ENCODE measurements at places on chromosomes 11 and 22.

DNA sequence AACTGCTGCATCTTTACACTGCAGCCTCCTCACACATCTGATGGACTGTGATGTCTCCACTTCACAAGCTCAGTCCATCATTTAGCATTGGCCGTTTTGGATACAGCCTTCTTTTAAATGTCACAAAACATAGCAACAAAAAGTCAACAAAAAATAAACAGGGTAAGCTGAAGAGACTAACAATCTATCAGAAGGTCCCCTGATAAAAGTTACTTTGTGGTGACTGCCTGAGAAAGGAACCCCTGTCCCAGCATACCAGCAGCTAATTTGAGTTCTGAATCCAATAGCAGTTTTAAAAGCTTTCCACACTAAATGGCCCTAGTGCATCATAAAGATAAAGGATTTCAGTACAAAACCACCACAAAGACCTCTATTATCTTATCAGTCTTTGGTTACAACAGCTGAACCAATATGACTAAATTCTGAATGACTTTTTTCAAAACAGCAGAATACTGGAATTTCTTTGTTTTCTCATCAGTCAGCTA, 162.4 kb downstream of the SOX6 start:
- DNase-seq: peak; percentile 18

DNA sequence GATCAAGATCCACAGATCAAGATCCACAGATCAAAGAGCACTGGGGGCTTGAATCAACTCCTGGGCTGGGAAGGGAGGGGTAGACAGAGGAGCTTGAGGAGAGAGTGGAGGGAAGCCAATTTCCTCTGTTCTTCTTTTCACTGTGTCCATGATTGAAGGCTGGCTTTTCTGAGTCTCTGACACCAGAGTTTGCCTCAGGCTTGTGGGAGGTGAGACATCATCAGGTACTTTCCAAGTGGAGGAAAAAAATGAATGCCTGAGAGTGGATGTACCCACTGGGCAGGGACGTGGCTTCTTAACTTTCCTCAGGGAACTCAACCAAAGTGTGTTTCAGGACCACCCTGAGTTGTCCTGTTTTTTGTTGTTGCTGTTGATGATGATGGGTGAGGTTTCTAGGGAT, 11.0 kb upstream of the HEPHL1 start:
- no peak for DNase-seq

DNA sequence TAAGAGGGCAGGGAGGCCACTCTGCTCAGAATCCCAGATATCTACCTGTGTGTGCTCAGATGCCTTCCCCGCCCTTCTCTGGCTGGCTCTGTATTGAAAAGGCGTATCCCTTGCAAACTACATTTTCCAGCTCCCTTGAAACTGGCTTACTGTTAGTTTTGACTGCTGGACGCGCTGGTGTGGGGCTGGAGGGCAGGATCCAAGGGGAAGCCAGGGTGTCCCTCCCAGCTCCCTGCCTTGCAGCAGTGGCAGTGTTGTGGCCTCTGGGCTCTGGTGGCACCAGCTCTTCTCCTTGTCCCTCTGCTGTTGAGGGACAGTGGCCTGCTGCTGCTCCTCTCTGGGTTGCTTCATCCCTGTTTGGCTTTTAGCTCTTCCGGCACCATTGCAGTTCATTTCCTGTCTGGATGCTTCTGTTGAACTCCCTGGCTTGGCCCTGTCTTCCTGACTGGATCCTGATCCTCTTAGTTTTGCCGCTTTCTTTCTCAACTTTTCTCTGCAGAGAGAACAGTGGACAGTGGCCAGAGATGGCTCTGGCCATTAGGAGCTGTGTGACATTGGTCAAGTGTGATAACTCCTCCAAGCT, 107.1 kb upstream of the PARVA start:
- DNase-seq: no peak

DNA sequence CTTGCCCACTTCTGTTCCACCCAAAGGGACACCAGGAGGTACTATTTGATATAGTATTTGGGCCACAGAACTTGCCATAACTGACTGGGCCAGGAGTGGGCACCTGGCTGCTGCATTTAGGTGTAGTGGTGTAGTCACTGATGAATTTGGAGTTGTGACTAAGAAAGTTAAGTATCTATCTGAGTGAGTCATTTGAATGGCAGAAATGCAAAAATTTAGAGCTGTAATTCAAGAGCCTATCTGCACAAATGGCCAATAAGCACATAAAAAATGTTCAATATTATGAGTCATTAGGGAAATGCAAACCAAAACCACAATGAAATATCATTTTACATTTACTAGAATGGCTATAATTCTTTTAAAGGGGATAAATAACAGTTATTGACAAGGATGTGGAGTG, 14.7 kb downstream of the GLYATL2 start:
- peak; percentile 78 for DNase-seq

DNA sequence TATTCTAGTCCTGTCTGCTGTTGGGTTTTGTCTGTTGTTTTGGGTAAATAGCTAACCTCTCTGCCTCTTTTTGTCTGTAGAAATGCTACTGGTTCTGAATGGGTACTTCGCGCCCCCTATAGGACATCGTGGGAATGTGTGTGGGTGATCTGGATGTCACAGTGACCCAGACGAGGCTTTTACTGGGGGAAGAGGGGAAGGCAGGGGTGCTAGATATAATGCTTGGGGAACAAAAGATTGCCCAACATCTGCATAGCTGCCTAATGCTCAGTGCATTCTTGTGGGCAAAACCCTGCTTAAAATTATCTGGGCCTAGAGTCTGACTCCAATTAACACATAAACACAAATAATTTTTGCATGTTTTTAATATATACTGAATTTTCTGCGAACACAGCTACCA, 57.7 kb downstream of the BMAL1 start:
- DNase-seq: peak; percentile 69

- no peak for DNase-seq
Observed at GRCh38 chr22:22228921-22229320, 15.7 kb upstream of the VPREB1 start.

GRCh38 chr11:76329983-76330382, 50.9 kb downstream of the THAP12 start:
- no peak for DNase-seq

GRCh38 chr22:35519306-35520000, 21.2 kb upstream of the RASD2 start:
- no peak for DNase-seq

GRCh38 chr11:26726960-26727359, 5.1 kb upstream of the SLC5A12 start:
- no peak for DNase-seq

- DNase-seq: no peak
Observed at GRCh38 chr22:42548597-42549330, 5.0 kb upstream of the SERHL2 start.

- DNase-seq: peak; percentile 52
Observed at GRCh38 chr22:30968015-30968923, at the start of gene MORC2. MORC2 (minus strand) TSS chr22:30968774; CDS start chr22:30967889, 885 bp downstream.

DNA sequence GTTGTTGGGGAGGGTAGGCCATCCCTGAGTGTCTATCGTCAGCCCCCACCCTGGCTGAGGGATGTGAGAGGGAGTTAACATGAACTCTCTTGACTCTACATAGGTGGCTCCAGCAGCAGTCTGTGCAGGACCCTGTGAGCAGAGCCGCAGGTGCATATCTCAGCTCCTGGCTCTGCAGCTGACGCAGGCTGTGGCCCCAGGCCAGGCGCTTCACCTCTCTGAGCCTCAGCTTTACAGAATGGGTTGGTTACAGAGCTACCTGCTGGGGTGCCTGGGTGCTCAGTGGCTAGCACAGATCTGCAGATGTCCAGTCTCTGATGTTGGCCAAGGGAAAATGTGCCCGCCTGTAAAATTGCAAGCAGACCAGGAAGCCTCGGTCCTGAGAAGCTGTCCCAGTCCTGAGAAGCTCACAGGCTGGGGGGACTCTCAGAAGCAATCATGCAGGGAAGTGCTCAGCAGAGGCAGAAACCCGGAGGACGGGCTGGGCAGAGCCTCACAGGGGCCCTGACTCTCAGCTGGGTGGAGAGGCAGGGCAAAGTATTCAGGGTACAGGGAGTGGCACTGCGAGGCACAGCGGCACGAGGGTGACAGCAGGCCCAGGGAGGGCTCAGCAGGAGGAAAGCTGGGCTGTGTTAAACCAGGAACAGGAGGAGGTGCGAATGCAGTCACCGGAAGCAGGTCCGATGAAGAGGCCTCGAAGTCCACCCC, 15.9 kb upstream of the LRP5 start:
- DNase-seq: no peak
